ENCODE measurements at places on chromosomes 16 and 17. TPM values are rescaled to one million over a fixed set of nuclear protein-coding genes. Genes with fewer than 3 reads are reported as not detected.

GRCh38 chr16:57001026-57001679 is 11.8 kb downstream of the NLRC5 start:
- no peak for DNase-seq

GRCh38 chr16:87025676-87026075 is 291.5 kb downstream of the C16orf95 start:
- DNase-seq: no peak

PPY gene
- total RNA-seq: not detected

SCARF1 gene
- total RNA-seq: not detected

GRCh38 chr17:77098884-77099545 is 41.8 kb upstream of the SEC14L1 start:
- DNase-seq: no peak

DNA sequence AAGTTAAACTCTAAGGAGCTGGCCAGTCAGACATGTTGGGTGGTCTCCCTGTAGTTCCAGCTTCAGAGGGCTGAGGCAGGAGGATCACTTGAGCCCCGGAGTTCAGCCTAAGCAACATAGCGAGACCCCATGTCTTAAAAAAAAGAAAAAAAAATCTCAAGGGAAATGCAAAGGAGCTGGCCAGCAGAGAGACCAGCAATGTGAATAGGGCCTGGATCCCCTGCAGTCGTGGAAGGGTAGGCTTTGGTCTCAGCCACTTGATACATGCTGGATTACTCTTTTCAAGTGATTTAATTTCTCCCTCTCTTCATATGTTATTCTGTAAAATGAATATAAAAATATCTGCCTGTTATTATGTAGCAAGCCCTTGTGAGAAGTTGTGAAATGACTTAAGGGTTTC is 207.7 kb downstream of the SPECC1 start:
- DNase-seq: no peak

DNA sequence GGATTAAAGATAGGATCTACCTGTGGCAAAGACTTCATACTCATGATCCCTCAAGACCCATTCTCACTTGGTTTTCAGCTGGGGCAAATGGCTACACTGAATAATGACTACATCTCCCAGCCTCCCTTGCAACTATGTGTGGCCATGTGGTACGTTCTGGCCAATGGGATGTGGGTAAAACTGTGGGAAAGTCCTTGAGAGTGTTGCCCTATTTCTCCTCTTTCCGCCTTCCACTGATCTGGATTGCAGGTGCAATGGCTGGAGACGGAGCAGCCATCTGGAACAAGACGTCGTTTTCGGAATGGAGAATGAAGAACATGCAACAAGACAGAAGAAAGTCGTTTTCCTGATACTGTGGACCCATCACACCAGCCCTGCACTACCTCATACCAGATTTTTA is 48.5 kb downstream of the HAPSTR1 start:
- no peak for DNase-seq

HOXB1 gene
- not detected for total RNA-seq
